ENCODE measurements at places on chromosomes 16 and 17.
A peak's percentile ranks its signal among the peaks of the same experiment; 100 is the strongest.

DNA sequence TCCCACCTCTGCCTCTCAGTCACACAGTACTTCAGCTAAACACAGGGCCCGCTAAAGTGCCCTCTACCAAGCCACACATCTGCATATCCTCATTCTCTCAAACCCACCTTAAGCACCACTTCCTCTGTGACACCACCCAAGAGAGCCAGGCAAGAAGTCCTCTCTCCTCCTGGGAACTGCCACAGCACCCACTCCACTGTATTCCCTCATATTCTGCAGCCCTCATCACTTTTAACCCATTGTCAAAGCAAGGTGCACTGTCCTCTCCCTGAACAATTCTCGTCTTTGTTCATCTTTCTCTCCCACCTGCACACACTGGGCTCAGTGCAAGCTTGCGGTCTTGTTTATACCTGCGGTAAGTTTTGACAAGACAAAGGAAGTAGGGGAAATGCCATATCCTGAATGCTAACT lies 13.6 kb downstream of the CHD9 start:
- no peak for DNase-seq

GRCh38 chr17:16288860-16289571 lies 64.3 kb downstream of the CENPV start:
- no peak for DNase-seq

- no peak for DNase-seq
Observed at GRCh38 chr16:75446416-75446815, 13.1 kb upstream of the CFDP1 start.

- DNase-seq = no peak
Observed at GRCh38 chr16:78395035-78395434, 295.6 kb downstream of the WWOX start.

GRCh38 chr16:25888868-25889267 lies 197.1 kb downstream of the HS3ST4 start:
- DNase-seq = no peak

- DNase-seq = no peak
Observed at GRCh38 chr17:2547176-2547575, 35.5 kb upstream of the METTL16 start.

DNA sequence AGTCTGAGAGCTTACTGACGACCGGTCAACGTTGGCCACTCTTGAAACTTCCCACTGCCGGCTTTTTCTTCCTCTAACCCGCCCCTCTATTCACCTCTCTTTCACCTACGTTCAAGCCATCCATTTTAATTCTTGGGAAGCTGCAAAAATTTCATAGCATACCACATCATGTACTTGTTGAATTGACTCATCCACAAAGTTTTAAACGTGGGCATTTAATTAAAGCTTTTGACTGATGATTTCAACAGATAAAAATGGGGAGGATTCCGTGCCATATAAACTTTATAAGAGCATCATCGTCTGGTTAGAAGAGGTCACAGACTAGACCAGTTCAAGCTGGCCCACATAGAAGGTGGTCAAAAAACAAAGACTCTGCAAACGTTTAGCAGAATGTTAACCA lies 22.5 kb downstream of the VPS53 start:
- DNase-seq = no peak

DNA sequence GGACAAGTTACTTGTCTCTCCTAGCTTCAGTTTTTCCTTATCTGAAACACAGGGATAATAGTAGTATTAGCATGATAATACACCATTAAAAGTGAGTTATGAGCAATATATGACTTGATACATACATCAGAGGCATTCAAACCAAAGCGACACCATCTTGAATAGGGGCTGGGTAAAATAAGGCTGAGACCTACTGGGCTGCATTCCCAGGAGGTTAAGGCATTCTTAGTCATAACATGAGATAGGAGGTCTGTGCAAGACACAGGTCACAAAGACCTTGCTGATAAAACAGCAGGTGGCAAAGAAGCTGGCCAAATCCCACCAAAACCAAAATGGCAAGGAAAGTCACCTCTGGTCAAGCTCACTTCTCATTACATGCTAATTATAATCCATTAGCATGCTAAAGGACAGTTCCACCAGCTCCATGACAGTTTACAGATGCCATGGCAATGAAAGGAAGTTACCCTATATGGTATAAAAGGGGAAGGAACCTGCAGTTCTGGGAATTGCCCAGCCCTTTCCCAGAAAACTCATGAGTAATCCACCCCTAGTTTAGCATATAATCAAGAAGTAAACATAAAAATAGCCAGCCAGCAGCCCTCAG lies 37.2 kb upstream of the HS3ST3A1 start:
- no peak for DNase-seq

DNA sequence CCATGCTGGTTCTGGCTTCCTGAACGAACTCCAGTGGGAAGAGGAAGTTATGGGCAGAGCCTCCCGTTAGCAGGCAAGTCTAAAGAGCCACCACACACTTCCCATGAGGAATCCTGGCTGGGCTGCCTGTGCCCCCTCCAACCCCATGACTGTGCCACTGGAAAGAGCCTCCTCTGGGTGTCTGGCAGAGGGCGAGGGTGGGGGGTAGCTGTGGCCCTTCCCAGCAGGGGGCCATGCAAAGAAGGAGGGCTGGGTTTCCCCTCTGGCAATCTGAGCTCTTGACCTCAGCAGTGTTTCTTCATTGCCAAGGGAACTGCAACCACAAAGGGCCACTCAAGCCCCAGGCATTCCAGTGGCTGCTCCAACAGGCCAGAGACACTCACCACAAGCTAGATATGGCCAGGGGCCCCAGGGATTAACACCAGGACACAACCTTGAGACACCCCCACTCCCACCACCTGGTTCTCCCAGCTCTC lies 1.7 kb upstream of the RRAD start:
- peak; percentile 14 for DNase-seq

DNA sequence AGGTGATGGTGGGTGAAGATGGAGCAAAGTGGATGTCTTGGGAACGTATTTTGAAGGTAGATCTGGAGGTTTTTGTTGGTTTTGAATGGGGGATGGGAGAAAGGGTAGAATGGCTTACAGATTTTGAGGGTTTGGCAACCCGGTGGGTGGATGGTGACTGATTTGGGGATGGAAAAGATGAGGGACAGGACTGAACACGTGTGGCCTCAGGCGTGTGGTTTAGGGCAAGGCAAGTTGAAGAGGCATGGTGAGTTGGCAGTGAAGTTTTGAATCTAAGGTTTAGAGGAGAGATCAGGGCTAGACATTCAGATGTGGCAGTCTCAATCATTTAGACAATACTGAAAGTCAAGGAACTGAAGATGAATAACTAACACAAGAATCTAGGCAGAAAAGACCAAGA lies 5.0 kb upstream of the DCTPP1 start:
- DNase-seq = no peak

DNA sequence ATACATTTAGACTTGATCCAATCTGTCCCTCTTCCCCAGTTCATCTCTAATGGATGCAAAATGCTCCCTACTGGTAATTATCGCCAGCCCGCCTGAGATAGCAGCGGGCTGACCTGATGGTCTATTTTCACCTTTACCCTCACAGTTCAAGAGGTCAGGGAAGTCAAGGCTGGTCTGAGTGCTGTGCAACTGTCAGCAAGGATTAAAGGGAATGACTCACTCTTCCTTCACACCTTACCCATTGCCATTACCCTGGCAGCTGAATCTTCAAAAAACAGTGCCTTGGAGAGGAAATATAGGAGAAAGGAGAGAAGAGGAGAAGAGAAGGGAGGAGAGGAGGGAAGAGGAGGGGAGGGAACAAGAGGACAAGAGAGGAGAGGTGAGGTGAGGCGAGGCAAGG lies 36.3 kb downstream of the GRB7 start:
- no peak for DNase-seq

DNA sequence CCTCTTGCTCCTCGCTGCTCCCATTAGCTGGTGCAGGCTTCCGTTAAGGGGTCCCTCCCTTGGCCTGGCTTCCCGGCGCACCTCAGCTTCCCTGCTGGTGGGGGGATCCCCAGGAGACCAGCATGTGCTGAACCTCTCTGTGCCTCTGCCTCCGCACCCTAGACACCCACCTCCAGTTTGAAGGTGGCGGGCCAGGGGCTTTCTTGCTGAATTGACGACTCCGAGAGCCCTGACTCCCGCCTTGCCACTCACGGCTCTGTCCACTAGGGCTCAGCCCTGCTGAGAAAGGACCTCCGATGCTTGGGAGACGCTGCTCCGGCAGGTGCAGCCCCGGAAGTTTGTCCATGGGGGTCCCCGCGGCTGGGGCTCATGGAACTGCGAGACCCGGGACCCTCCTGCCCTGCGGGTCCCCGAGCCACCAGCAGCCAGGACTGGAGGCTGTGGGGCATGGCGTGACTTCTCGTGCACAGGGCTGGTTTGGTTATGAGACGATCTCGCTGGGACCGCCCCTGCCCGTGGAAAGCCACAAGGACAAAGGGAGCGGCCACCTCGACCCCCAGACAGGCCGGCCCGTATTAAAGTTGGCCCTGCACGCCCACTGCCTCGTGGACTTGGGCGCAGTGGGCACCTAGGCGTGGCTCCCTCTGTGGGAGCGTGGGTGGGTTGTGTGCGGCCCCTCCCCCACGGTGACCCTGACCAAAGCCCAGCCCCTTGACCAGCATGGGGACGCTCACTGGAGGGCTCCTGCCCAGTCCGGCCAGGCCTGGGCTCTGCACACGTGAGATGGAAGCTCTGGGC lies 8.1 kb downstream of the CHMP6 start:
- DNase-seq = no peak

All from CD4-positive, alpha-beta T cell treated with Interferon gamma for 1 hour (primary cell).